ENCODE measurements at places on chromosomes 12 and 14. TPM values are rescaled to one million over a fixed set of nuclear protein-coding genes. Genes with fewer than 3 reads are reported as not detected.

Gene OTX2
- not detected for total RNA-seq

Gene DACT1
- not detected for total RNA-seq

Gene SPPL3
- total RNA-seq, result 35.0 TPM

Gene TXNDC16
- 6.1 TPM for total RNA-seq

Gene CLEC1A
- 0.76 TPM for total RNA-seq

Gene TSHR
- total RNA-seq, result not detected

Measured in esophagus squamous epithelium (tissue), 5 donors.